Fibroblast of skin of left quadriceps (primary cell): ENCODE measurements at places on chromosomes 5 and 9.
A peak's percentile ranks its signal among the peaks of the same experiment; 100 is the strongest.

GRCh38 chr5:6728011-6728794 lies 15.0 kb downstream of the TENT4A start:
- no peak for DNase-seq

DNA sequence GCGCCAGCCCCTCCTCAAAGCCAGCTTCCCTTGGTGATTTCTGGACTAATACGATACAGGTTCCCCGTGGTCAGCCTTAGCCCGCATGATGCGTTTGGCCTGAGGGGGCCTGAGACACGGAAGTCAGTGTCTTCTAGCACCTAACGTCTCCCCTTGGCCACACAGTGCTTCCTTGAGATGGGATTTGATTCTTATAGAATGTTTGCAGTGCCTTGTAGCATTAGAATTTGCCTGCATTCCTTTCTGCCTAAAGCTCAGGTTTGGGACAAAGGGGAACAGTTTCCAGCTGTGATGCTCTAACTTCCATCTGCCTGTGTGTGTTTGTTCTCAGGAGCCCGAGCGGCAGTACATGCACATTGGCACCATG lies 34.4 kb downstream of the CFAP90 start:
- DNase-seq = no peak

DNA sequence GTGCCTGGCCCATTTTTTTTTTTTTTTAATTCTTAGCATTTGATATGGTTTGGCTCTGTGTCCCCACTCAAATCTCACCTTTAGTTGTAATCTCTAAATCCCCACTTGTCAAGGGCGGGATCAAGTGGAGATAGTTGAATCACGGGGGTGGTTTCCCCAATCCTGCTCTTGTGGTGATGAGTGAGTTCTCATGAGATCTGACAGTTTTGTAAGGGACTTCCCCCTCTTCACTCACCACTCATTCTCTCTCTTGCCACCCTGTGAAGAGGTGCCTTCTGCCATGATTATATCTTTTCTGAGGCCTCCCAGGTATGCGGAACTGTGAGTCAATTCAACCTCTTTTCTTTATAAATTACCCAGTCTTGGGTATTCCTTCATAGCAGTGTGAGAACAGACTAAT lies 27.2 kb downstream of the NDUFAF2 start:
- DNase-seq = no peak

GRCh38 chr5:10311595-10312425 lies 4.1 kb upstream of the CMBL start:
- no peak for DNase-seq

- no peak for DNase-seq
Measured at GRCh38 chr5:120684213-120684612, 220.1 kb downstream of the PRR16 start.

GRCh38 chr5:132782101-132782500 lies 5.1 kb upstream of the SEPTIN8 start:
- DNase-seq = no peak

DNA sequence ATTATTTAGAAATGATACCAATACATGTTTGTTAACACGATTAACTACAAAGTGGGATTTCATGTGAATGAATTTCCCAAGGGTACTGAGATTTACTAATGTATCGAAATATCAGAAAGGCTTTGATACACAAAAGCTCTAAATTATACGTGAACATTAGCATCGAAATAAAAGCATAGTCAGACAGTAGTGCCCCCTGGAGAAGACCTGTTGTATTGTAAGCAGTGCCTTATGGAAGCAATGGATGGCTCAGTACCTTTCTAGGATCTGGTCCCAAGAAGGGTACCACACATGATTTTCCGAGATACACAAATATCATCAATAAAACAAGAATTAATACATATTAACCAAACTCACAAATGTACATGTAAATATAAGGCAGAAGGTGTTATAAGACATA lies 153.8 kb downstream of the CDH12 start:
- no peak for DNase-seq

DNA sequence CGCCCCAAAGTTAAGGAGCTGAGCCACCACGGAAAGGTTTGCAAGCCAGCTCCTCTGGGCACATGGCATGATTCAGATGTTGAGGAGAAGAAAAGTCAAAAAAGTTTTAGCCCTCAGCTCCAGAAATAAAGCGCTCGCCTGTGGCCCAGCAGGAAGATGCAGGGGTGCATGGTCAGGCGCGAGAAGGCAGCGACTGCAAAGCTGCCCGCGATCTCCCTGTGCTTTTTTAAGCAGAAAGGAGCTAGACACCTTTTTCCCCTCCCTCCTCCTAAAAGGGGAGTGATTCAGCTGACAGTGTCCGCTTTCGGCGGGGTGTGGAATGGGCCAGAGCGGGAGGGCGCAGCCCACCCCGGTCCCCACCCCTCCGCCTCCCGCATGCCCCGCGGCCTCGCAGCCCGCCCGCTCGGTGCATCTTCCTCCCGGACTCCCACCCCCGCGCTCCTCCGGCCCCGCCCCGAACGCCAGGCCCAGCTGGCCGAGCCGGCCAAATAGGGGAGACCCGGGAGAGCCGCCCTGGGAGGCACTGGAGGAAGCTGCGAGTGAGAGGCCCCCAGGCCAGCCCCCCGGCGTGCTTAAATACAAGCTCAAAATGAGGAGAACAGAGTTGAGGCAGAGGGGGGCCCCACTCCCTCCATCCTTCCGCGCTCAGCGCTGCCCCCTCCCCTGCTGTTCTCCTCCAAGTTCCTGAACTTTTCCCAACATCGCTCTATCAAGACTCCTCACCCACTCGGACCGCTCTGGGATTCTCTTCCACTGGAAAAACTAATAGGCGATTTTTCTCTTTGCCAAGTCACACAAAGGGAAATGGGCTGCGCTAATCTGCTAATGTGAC lies at the start of gene ADAMTS12:
TSS of gene ADAMTS12 (minus strand) at position 203 of the 832 bp plus-strand sequence. CDS start at position 69, 134 bp downstream.
- DNase-seq = peak; percentile 36

DNA sequence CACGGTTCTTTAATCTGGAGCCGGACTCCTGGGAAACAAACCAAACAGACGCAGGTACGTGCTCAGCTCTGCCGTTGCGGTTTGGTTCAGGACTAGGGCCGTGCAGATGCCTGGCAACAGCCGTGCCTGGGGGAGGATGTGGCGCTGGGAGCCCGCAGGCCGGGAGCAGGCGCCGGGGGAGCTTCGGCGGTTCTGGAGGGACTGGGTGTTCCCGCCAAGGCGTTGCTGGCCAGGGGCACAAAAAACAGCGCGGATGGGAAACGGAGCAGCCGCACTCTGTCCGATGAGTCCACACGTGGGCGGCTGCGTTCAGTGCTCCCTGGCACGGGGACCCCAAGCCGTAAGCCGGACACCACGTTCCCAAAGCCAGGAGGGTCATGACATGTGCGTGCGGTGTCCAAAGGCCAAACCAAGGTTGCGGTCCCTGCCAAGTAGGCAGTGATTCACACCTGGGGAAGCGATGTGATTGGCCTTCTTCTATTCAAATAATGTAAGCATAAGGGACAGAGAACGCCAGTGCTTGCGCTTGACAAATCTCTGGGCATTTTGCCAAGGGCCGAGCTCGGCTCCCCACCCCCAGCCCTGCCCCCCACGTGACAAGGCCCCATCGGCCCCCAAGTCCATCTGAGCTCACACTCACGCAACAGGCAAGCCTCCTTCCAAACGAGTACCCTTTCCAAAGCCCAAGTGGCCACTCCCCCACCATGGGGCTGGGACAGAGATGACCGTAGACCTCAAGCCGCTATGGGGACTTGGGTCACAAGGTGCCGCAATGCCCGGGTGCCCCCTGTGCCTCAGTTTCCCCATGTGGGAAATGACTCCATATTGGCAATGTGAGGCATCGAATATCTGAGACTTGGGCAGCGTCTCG lies 49.7 kb upstream of the NKD2 start:
- no peak for DNase-seq

DNA sequence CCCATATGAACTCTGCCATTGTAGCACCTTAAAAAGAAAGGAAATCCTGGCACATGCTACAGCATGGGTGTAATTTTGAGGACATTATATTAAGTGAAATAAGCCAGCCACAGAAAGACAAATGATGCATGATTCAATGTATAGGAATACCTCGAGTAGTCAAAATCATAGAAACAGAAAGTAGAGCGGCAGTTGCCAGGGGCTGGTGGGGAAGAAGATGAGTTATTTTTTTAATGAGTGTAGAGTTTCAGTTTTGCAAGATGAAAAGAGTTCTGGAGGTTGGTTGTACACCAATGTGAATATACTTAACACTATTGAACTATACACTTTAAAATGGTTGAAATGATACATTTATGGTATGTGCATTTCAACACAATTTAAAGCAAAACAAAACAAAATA lies 133.0 kb downstream of the ZDHHC21 start:
- DNase-seq = no peak

DNA sequence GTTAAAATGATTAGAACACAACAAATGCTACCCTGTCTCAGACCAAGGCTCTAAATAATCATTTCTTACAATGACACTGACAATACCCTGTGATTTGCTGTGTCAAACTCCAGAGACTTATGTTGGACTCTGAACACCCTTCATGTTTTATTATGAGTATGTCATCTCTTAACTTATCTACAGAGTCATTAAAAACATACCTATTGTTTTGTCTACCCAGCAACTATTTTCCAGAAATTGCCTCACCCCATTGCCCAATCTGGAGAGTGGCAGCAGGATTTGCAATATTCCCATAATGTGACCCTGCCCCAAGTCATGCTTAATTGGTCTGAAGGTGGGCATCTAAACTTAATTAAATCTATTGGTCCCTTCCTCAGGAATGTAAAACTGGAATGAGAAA lies 23.0 kb upstream of the KIF2A start:
- no peak for DNase-seq

DNA sequence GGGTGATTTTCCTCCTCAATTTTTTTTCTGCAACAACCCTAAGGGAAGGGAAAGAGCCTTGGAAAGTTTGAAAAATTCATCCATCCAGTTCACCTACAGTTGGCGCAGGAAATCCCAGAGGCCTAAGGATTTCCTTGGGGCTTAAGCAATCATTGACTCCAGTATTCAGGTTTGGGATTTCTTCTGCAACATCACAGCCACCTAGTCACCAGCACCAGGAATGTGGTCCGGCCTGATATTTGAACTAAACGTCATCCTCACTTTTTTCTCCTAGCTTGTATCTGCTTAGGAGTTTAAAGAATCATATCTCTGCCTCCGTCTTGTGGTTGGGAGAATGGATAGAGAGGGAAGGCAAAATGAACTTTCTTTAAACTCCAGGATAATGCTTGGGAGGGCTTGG lies 20.2 kb upstream of the TLE4 start:
- DNase-seq = no peak

DNA sequence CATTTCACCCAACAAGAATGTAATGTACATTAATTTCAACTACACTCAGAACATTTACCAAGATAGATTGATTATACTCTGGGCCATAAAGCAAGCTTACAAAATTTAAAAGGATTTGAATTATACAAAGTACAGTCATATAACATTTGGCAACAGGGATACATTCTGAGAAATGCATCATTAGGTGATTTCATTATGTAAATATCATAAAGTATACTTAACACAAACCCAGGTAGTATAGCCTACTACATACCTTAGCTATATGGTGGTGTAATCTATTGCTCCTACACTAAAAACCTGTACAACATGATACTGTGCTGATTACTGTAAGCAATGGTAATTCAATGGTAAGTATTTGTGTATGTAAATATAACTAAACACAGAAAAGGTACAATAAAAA lies 202.9 kb downstream of the MPDZ start:
- no peak for DNase-seq

DNA sequence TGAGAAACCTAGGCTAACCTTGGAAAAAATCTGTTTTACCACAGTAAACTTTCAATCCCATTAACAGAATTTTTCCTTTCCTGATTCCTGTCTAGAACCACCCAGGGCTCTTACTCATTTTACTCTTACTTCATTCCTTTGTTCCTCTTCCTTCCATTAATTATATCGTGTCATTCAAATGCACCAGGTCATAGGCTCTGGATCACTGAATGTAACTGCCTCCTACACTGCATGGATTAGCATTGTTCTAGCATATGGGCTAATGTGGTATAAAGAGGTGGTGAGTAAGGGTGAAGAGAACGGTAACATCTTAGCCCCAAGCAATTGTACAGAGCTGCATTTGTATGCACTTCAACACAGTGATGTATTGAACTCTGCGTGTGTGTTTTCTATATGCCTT lies 49.5 kb upstream of the SPINK5 start:
- DNase-seq = no peak

GRCh38 chr5:55577353-55578060 lies 42.7 kb upstream of the PLPP1 start:
- no peak for DNase-seq

DNA sequence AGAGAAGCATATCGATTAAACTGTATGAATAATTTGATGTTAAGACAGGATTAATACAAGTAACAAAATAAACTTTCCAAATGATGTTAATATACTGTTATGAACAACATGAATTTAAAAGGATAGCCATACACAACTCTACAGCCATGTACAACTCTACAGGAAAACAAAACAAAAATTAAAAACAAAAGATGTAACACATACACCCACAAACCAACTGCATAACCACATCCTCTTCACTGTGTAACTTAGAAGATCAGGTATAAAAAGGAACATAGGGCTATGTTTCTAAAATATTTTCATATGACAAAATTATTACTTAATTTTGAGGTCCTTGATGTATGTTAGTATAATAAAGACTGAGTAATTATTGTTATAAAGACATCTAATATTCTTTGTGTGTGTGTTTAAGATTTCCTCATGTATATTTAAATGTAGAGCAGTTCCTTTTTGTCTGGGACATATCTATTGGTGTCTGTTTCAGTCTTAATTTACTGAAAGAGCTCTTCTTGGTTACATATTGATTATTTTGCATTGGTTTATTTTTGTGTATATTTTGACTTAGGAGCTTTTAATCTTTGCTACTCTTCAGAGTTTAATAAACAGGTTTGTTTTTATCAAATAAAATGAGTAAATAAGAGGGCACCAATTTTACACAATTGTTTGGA lies 966.8 kb upstream of the CTNND2 start:
- no peak for DNase-seq

DNA sequence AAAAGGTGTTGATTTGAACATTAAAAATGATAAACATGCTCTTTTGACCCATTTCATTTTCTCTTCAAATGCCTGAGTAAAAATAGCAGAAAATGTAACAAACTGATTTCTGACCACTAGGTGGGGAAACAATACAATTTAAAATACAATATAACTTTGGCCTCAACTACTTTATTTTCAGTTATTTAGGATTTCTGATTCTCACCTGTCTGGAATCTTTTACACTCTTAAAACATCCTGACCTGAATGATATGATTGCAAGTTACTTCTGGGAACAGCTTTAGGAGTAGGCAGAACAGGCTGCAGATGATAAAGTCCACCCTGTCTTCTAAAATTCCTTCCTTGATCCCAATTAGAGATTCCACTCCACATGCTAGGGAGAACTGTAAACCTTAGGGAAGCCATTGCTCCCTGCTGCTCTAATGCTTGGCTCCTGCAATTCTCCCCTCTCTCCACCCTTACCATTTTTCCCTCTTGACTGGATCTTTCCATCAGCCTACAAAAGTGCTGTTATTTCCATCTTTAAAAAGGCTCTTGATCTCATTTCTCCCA lies 70.3 kb downstream of the FYB1 start:
- no peak for DNase-seq

DNA sequence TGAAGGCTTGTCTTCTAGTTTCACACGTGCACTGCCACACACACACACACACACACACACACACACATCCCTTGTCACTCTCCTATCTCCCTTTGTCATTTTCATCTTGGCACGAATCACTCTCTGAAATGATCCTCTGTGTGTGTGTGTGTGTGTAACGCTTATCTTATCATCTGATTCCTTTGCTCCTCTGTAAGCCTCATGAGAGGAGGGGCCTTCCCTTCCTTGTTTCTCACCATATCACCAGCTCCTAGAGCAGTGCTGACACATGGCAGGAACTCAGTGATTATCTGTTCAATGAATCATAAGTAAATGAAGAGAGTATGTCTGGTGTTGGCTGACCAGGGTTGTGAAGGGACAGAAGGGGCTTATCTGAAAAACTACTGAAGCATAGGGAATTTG lies 53.3 kb downstream of the PDE4D start:
- DNase-seq = no peak

- no peak for DNase-seq
Measured at GRCh38 chr5:175079707-175080106, 355.3 kb downstream of the MSX2 start.
